ENCODE measurements at places on chromosomes 2 and 18.

DNA sequence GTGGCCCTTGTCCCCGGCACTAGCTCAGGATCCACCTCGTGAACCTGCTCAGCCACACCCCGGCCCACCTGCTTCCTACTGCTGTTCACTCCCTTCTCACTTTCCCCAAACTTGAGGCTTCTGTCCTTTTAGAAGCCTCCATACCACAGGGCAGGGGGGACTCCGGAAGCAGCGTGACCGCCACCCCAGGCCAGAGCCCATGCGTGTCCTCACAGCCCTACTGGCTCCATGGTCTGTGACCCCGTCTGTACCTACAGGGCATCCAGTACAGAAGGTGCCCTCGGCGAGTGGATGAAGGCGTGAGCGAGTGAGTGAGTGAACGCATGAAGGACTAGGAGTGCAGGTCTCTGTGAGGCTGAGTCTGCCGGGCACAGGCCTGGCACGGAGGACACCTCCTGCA lies 253.2 kb downstream of the TWIST2 start:
- DNase-seq = no peak

- no peak for DNase-seq
These were observed 80.2 kb upstream of the ASB18 start for GRCh38 chr2:236344446-236344845.

- no peak for DNase-seq
These were observed 391.2 kb upstream of the HNRNPA3 start for GRCh38 chr2:176821350-176821749.

DNA sequence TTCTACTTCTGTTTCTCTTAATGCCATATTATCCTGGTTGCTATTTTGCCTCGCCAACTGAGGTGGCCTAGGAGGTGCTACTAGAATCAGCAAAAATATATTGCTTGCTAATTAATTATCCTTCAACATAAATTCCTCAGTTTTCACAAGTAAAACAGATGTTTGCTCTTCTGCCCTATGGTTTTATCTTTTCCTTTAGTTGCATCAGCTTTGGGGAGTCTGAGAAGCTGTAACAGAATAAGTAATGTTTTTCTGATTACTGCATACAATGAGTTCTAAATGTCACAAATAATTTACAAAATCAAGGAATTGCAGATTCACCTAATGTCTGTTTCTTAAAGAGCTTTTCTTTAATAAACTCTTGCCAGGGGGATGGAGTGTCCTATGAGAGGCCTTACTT lies 36.7 kb downstream of the GULP1 start:
- no peak for DNase-seq

GRCh38 chr2:141534666-141535362 lies 596.0 kb downstream of the LRP1B start:
- peak; percentile 43 for DNase-seq

GRCh38 chr2:127642706-127643438 lies 3.1 kb upstream of the GPR17 start:
- no peak for DNase-seq

GRCh38 chr18:59272891-59273758 lies at the start of gene RAX:
RAX (minus strand) TSS chr18:59273454; CDS start chr18:59273206, 248 bp downstream.
- DNase-seq = peak; percentile 46

DNA sequence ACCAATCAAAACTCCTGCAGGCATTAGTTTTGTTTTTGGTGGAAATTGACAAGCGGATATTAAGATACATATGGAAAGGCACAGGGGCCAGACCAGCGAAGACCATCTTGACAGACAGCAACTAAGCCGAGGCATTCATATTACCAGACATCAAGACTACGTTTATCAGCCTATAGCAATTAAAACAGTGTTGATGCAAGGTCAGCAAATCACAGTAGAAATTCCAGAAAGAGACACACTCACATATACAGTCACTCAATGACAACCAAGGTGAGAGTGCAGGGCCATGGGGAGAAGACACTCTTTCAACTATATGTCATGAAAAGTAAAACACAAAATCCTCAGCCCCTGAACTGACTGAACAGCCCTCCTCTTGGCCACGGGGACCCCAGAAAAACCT lies 164.6 kb downstream of the TPO start:
- no peak for DNase-seq

DNA sequence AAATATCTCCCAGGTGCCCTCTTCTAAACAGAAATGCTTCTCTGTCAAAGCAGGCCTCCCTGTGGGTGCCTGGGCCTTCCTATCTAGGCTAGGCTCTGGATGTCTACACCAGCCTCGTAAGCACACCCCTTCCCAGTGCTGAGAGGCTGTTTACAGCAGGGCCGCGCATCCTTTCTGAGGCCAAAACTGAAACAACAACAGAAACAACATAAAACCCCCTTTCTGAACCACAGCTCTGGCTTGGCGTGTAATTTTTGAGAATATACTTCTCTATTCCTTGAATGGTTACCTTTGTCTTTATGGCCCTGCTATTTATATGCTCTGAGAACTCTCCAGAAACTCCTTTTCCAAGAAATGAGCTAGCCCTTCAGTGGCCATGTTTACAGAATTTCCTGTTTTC lies 118.4 kb downstream of the BCL2L11 start:
- no peak for DNase-seq

GRCh38 chr18:59353079-59353680 lies 5.9 kb downstream of the LMAN1 start:
- no peak for DNase-seq

DNA sequence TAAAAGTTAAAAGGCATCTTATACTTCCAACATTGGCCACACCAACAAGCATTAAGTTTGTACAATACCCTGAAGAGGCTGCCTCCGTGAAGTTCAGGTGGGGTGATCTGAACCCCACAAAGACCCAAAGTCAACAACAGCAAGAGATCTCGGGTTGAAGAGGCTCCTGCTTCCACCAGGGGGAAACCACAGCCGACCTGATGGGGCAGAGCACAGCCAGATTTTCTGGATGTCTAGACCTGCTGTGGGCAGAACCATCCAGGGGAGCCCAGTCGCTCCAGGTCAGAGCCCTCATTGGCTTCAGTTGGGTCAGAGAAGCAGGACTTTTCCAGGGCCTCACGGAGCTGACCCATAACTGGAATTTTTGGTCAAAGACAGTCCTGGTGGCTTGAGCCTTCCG lies 66.5 kb upstream of the ACKR3 start:
- DNase-seq = no peak

- no peak for DNase-seq
These were observed 549 bp downstream of the MRPL35 start for GRCh38 chr2:86199834-86200177.

DNA sequence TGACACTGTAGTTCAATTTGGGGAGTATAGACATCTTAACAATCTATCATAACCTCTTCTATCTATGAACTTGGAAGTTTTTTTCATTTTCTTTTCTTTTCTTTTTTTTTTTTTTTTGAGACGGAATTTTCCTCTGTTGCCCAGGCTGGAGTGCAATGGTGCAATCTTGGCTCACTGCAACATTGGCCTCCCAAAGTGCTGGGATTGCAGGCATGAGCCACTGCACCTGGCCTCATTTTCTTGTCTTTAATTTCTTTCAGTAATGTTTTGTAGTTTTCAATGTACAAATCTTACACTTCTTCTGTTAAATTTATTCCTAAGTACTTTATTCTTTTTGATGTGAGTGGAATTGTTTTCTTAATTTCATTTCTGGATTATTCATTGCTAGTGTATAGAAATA lies 14.6 kb downstream of the ASAP2 start:
- no peak for DNase-seq

- DNase-seq = peak; percentile 88
These were observed 86.2 kb downstream of the CRIM1 start for GRCh38 chr2:36441816-36442215.

- DNase-seq = peak; percentile 49
These were observed 15.5 kb downstream of the PXDN start for GRCh38 chr2:1728821-1729220.

- no peak for DNase-seq
These were observed 311.6 kb upstream of the REV1 start for GRCh38 chr2:99801327-99801901.
